ENCODE measurements at places on chromosomes 4 and X.

GRCh38 chrX:12308420-12308819 is 170.1 kb downstream of the FRMPD4 start:
- no peak for DNase-seq

DNA sequence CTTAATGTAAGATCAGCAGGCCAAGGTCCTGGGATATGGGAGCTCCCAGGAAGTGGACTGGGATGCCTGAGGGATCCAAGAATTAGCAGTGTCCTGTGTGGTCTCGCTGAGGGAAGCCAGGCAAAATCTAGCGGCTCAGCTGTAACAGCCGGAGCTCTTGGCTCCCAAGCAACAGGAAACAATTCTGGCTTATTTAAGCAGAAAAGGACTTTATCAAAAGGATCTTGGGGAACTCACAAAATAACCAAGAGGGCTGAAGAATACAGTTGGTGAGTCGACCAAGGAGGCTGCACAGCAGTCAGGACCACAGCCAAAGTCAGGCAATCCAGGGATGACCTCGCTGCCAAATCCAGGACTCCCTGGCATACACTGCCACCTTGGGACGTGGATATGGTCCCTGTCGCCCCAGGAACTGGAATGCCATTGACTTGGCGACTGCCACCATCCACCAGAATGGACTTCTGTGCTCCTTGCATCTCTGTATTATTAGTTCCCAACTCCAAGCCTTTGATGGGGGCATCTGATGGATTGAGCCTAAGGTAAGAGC is 165.3 kb upstream of the BCOR start:
- no peak for DNase-seq

DNA sequence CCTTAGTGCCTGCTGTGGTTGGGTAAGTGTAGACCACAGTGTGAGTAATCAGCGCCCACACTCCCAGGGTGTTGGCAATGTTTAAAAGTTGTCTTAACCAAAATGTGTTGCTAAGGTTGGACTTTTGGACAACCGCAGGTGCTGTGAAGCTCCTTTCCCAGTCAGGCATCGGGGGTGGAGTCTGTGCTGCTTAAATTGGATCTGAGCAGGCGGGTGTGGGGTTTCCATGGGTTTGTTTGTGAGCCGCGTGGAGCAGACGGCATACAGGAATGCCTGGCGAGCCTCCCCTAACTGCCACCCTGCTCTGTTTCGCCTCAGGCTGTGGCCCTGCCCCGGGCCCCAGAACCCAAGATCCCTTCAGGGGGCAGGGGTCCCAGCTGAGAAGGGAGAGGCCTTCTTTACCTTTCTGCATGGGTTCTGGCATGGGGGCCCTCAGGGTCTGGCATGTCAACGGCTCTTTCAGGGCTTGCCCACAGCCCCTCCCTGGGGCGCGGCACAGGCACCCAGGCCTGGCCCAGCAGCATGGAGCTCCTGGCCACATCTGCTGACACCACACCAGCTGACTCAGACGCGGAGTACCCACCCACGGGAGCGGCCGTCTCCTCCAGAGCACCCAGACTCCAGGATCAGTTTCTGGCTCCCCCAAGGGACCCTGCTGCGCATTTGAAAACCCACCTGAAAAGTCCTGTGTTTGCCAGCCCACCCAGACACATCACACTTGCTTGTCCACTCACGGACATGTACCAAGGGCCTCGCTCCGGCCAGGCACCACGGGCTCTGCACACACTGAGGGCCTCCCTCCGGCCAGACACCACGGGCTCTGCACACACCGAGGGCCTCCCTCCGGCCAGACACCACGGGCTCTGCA is 5.1 kb upstream of the SPON2 start:
- DNase-seq = no peak

- no peak for DNase-seq
These were observed 889 bp downstream of the MGARP start for GRCh38 chr4:139278912-139279759.

DNA sequence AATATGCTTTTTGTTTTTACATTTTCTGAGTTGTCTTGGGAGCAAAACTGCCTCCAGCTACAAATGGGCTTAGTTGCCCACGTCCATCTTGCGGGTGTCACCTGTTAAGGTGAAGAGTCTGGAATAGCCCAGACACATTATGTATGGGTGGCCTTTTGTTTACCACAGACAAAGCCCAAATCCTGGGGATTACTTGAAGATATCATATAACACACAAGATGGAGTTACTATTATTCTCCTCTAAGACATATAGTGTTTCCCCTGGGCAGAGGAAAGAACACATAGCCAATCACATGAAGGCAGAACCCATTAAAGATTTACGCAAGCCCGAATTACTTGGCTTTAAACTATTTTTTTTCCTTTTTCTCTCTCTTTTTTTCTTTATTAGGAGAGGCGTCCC is 625.6 kb upstream of the FAM241A start:
- no peak for DNase-seq

GRCh38 chrX:15769300-15769954 is 20.9 kb upstream of the ZRSR2 start:
- DNase-seq = no peak

DNA sequence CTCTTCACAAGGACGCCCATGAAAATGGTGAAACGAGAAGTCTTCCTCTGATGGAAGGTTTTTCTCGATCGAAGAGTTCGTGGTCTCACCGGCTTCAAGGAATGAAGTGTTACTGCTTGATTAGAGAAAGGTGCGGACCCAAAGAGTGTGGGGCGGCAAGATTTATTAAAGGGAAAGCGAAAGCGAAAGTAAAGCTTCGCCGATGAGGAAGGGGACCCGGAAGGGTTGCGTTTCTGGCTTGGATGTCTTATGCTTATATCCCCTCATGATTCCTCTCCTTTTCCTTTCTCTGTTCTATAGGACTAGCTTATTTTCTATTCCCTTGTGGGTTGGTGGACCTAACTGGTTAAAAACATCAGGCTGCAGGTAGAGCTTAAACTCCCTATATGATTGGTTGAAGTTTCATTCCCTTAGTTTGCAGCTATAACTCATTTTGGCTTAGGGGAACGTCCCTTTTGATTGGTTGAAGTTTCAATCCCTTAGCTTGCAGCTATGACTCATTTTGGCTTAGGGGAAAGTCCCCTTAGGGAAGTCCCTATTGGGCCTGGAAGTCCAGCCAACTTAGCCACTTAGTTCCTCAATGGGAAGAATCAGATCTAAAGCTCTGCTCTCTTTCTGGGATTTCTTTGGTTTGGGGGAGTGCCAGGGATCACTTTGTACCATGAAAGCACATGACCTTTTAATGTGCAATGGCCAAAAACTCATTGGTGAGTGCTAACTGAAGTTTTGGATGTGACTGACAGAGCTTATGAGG is 1025.0 kb upstream of the PCDH10 start:
- DNase-seq = no peak

DNA sequence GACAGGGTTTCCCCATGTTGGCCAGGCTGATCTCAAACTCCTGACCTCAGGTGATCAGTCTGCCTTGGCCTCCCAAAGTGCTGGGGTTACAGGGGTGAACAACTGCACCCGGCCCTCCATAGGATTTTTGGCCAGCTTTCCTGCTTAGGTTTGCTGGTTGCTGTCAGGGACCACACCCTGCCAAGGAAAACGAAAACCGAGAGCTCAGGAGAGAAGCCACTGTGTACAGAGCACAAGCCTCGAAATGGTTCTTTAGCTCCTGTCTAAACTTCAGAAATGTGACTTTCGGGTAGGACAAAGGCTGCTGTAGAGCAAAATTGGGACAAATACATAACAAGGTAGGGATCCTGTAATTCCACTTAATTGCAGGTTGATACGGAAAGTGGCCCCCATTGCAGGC is 146.3 kb upstream of the ATP6AP2 start:
- no peak for DNase-seq

- DNase-seq = no peak
These were observed 35.6 kb downstream of the MAP7D3 start for GRCh38 chrX:136215559-136215958.

DNA sequence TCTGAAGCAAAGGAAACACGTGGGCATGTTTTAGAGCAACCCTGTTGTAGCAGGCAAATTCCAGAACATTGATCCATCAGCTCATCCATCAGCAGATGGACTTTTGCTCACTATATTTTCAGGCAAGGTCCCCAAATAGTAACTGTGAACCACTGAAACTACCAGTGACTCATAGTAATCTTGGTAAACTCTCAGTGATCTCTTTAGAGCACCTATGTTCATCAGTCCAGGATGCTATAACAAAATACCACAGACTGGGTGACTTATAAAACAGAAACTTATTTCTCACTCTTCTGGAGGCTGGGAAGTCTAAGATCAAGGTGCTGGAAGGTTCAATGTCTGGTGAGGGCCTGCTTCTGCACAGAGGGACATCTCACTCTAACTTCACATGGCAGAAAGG is 28.9 kb upstream of the BTC start:
- DNase-seq = no peak

DNA sequence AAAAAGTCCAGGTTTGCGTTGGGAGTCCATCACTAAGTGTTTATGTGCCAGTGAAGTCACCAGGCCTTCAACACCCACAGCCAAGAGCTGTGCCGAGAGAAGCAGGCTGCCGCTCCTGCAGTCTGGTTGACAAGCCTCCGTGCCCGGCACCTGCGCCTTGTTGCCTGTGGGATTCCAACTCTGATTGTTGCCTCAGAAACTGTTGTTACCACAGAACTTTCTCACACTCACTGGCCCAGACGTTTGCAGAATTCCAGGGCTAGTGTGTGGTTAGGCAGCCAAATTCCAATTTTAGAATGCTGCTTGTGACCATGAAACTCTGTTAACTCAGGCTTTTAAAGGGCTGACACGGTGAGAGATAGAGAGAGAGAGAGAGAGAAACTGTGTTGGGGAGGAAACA is 119.5 kb upstream of the LIMCH1 start:
- no peak for DNase-seq

GRCh38 chr4:150681063-150681462 is 99.1 kb downstream of the MAB21L2 start:
- DNase-seq = no peak

- no peak for DNase-seq
These were observed 42.9 kb downstream of the MOB1B start for GRCh38 chr4:70945046-70945445.

DNA sequence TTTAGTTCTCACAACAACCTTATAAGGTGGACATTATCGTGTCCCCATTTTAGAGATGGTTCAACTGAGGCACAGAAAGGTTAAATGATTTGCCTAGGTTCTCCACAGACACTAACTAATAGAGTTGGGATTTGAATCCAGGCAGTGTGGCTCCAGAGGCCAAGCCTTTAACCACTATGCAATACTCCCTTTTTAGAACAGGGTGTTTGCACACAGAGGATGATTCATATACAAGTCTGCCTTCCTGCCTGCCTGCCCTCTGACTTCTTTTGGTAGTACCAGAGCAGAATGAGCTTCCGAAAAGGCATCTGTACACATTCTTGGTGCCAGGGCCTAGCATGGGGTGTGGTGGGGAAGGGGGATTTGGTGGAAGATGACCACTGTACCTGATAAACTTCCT is 150.8 kb upstream of the ARHGEF9 start:
- no peak for DNase-seq

DNA sequence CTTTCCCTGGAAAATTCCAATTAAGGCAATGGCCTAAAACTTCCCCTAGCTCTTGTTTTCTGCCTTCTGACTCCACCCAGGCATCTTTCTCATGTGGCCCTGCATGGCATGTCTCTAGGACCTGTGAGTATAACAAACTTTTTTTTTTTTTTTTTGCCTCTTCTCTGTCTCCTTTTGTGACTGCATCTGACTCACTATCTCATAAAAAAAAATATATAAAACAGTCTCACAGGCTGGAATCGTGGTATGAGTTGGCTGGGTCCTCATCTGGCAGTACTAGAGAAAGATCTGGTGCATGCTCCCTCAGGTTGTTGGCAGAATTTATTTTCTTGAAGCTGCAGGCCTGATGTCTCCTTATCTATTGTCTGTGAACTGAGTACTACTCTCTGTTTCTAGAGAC is 313.9 kb downstream of the TECRL start:
- DNase-seq = no peak

DNA sequence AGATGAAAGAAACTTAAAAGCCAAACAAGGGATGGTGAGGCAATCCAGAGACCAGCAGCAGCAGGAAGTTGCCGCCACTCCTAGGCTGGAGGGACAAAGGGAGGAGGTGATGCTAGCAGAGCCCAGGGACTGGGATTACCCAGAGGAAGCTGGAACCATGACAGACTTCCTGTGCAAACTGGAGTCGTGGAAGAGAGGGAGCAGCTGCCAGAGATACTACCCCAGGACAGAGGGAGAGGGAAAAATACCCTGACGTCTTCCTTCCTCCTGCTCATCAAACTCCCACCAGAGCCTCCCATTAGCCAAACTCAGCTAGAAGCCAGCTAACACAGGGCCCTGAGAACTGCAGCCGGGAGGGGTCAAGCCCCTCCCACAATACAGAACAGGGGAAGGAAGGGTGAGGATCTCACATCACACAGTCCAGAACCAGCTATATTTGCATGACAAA is 101.2 kb upstream of the KLF3 start:
- no peak for DNase-seq

- DNase-seq = no peak
These were observed 92.8 kb upstream of the HSD17B10 start for GRCh38 chrX:53526999-53527398.

GRCh38 chr4:40288566-40288965 is 46.6 kb upstream of the CHRNA9 start:
- DNase-seq = no peak

DNA sequence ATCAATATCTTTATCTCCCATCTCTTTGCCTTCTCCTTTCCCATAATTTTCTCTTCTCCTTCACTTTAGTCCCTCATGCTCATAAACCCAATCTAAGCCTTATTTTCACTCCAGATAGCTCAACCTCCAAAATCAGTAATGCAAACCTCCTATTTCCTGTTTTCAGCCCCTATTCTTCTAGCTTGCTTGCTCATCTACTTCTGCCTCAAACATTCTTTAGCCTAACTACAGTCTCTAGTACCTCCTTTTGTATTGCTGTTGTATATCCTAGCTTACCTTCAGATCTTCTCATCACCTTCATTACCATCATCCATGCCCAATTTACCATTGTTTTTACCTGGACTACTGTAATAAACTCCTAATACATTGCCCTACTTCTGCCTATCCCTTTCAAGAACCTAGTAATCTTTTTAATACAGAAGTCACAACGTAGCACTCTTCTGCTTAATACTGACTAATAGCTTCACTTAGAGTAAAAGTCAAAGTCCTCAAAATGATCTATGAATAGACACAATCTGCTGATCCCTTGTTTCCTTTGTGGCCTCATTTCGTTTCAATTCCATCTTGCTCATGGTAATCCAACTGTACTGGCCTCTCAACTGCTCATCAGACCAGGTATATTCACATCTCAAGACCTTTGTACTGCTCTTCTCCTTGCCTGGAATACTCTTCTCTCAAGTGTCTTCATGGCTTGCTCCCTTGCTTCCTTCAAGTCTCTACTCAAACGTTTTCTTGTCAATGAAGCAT is 123.4 kb downstream of the FAM13A start:
- no peak for DNase-seq

GRCh38 chr4:37858872-37859271 is 32.0 kb upstream of the TBC1D1 start:
- no peak for DNase-seq

DNA sequence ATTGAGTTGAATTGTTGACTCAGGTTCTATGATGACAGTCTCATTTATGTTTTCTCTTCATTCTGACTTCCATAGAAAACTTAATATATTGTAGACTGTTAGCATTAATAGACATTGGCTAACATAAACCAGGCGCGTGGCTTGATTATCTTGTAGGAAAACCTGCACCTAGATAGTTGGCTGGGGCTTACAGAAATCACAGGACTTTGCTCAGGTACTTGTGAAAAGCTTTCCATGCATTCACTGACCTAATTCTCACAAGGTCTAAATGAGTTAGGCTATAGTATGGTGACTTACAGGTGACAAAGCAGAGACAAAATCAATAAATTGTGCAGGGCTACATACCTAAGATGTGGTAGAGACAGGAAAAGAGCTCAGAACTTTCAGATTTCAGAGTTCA is 212.8 kb downstream of the GPAT3 start:
- DNase-seq = no peak

GRCh38 chr4:42083816-42084215 is 68.6 kb downstream of the BEND4 start:
- DNase-seq = no peak

Measured in brain microvascular endothelial cell (primary cell).